Hematopoietic multipotent progenitor cell (in vitro differentiated cells): ENCODE measurements at places on chromosomes 4 and X. TPM values are rescaled to one million over a fixed set of nuclear protein-coding genes. Genes with fewer than 3 reads are reported as not detected.

The DMP1 gene
- total RNA-seq = not detected

The RHOXF1 gene
- not detected for total RNA-seq

The FGF2 gene
- under 0.01 TPM for total RNA-seq

The NLGN4X gene
- total RNA-seq = under 0.01 TPM

The ADAM29 gene
- total RNA-seq = under 0.01 TPM

The ACSL4 gene
- 20.2 TPM for total RNA-seq

- DNase-seq = no peak
Measured at GRCh38 chr4:151153585-151153984, 54.2 kb downstream of the RPS3A start.

- DNase-seq = no peak
Measured at GRCh38 chr4:81512001-81512756, 40.5 kb upstream of the RASGEF1B start.
